CD4-positive, alpha-beta T cell treated with Interleukin-1 beta for 1 hour (primary cell): ENCODE measurements at places on chromosomes 12 and 14.
A peak's percentile ranks its signal among the peaks of the same experiment; 100 is the strongest.

DNA sequence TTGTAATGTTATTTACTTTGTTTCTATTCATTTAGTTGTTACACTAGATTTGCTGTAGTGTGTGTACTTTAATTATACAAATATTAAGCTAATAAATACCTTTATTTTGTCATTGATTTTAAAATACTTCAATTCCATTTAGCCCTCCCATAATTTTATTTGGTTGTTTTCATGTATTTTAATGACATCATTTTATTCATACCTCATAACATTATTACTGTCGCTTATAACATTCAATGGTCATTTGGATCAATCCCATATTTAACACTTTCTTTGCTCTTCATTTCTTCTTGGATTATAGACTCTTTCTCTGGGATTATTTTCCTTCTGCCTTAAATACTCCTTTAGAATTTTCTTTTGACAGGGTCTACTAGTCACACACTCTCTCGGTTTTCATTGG lies 86.6 kb upstream of the CAND1 start:
- DNase-seq, result no peak

DNA sequence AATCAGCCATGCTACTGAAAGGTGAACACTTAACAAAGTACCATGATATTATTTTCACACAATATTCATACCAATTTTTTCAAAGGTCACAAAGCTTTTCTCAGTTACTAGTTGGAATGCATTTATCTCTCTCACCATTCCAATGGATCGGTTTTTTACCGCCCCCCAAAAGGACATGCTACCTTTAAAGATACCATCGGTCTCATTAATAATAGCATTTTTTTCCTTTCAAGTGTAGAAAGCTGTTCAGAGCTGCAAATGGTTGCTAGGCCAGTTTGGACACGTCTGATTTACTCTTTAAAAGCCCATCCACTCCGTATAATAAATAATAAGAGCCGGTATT lies 34.9 kb upstream of the STON2 start:
- DNase-seq, result no peak

DNA sequence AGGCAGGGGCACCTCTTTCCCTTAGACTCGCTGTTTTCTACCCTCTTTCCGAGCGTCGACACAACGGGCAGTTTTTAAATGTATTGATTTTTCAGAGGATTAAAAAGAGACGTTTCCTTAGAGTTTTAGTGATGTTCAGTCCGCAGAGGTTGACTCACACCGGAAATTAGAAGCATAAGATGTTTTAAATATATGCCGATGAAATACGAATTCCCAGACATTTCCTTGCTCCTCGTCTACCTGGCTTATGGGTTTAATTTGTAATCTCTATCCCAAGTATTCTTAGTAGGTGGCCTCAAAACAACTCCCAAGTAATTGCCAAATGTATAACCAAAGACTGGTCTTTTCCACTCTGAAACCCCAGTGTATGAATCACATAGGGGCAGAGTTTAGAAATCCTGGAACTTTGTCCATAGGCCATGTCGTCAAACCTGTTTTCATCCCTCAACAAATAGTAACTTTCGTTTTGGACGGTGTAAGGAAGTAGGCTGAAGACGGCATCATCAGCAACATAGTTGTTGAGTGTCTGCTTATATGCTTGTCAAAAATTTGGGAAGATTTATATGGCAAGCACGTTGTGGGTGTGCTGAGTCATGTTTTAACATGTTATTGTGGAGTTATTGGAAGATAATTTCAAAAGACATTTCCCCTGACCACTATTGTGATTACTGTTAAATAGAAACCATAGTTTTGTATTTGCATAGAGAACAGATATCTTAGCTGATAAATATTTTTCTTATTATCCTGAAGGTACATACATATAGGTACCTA lies 824 bp downstream of the TBK1 start:
- peak; percentile 38 for DNase-seq

GRCh38 chr14:88681755-88682494 lies 110.8 kb downstream of the EML5 start:
- DNase-seq, result no peak

- DNase-seq, result no peak
These were observed 66.4 kb upstream of the BMP4 start for GRCh38 chr14:54023027-54023426.

DNA sequence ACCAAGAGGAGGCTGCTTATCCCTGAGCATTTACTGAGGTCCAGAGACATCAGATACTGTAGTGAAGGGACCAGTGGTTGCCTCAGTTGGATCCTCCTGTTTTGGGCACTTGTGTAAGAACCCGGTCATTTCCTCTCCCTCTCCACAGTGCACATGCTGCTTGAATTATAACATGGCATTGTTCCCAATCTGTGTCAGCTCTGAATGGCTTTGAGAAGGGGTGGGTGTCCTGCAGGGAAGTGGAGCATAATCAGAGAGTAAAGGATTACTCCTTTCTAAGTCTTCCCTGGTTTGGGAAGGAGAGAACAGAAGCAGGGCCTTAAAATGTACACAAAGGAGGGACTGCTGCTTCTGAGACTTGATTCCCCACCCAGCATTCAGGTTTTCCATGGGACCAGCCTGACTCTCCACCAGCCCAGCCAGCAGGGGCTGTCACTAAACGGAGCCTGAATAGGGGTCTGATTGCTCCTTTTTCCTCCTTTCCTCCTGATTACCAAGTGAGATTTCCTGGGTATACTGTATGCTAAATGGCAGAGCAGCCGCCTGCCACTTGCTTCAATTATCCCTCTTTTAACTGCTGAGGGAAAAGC lies 78.4 kb downstream of the NRXN3 start:
- DNase-seq, result no peak

DNA sequence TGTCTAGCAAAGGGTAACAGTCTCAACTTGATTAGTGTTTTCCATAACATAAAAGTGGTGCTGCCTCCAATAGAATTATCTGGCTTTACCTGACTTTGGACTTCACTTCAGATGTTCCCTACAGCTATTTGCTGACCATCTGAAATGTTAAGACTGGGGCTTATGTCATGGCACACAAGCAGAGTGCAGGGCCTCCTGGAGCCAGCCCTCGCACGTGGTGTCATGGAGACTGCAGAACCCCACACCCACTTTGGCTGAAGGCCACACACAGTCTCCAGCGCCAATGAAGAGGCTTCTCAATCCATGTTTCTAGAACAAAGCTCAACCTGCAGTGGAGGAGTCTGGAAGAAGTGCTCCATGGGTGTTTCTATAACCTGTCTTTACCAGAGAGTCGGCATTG lies 169.6 kb upstream of the FRMD6 start:
- no peak for DNase-seq

GRCh38 chr12:68250454-68250853 lies 3.0 kb downstream of the IL22 start:
- no peak for DNase-seq

- no peak for DNase-seq
These were observed 37.7 kb upstream of the SFSWAP start for GRCh38 chr12:131672941-131673887.

DNA sequence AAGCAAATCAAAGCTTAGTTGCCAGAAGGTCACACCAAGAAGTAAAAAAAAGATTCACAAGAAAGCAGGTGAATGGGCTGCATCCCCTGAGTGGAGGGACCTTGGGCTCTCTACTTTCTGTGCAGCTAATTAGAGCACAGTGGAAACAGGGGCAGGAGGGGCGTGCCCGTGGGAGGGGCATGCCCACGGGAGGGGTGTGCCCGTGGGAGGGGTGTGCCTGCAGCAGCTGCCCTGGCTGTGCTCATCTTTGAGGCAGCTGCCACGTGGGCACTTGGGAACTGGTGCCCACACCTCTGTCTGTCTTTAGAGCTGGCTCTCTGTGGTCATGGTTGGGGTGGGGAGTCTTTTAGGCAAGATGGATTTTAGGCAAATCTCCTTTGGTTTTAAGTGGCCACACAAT lies 60.0 kb downstream of the EML1 start:
- DNase-seq, result no peak

- no peak for DNase-seq
These were observed 43.6 kb downstream of the FGD6 start for GRCh38 chr12:95173392-95174251.

DNA sequence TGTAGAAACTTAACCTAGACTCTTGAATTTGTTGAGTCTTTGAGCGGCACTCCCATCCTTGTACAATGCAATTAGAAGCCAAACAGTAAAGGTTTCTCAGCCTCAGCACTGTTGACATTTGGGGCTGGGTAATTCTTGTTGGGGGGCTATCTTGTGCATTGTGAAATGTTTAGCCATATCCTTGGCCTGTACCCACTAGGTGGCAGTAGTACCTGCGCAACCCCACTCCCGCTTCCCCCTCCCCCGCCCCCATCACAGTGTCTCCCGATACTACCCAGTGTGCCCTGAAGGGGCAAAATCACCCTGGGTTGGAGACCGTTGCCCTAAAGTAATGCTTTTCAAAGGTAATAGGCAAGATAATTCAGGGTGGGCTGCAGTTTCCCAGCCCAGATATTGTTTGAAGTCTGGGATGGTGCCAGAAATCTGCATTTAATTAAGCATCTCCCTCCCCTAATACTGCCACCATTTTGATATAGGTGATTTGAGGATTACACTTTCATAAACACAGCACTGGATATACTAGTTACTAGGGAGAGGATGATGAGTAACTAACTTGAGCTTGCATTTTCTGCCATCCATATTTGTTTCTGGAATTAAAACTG lies 1.8 kb downstream of the COX6A1 start:
- peak; percentile 83 for DNase-seq

GRCh38 chr14:44477953-44478352 lies 29.1 kb downstream of the FSCB start:
- no peak for DNase-seq

- no peak for DNase-seq
These were observed 645.5 kb downstream of the C12orf50 start for GRCh38 chr12:87383680-87384079.

GRCh38 chr12:70534466-70534865 lies 102.8 kb downstream of the PTPRB start:
- DNase-seq, result no peak

- no peak for DNase-seq
These were observed 44.3 kb upstream of the TRAF3 start for GRCh38 chr14:102732924-102733323.

DNA sequence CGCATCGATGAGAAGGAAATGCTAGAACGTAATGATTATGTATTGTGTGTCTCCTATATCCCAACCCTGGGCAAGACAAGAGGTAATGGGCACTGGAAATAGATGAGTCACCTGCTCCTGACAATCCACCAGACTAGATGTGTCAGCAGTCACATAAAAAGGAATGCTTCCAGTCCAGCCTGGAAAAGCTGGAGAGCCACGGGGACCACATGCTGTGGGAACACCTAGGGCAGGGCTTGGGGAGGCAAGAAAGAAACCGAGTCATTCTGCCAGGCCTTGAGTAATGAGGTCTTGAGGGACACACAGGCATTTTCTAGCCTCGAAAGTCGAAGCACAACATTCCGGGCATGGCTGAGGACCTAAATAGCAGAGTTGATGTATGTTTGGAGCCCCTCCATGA lies 716.7 kb upstream of the TMEM132C start:
- DNase-seq, result no peak

DNA sequence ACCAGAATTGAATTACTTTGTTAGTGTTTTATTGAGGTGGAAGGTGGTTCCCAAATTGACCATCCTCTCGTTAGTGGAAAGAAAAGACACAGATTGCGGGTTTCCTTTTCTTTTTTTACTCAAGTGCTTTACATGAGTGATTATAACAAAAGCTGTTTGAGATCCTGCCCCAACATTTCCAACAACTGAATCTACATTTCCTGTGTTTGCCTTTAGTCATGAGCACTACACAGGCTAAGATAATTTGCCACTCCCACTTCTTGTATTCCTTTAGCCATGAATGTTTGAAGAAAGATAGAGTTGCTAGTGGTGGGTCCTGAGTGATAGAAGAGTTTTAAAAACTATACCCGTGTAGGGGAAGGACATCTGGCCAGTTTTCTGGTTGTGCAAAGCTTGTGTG lies 16.0 kb downstream of the RERGL start:
- no peak for DNase-seq

DNA sequence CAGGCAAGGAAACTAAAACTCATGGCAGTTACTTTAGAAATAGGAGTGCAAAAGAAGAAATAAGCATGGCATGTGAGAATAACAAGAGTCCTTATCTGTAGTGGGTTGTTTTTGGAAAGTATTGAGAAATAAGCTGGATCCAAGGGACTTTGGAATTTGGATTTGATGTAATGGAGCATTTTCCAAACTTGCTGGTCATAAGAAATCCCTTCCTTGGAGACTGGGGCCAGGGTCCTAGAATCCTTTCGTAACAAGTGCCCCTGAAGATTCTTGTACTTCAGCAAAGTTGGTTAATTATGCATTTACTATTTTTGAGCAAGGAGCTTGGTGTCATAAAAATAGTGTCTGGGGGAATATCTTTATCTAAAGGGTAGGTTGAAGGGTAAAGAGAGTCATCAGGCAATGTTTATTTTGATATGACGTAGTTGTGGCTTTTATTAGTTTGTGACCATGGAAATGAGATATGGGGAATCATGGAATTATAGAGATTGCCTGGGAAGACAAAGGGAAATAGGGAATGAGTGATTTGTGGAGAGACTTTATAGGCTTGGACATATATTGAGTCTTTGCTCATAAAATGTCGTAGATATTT lies 53.9 kb downstream of the WNK1 start:
- DNase-seq, result no peak

GRCh38 chr14:75109877-75110276 lies 17.0 kb downstream of the NEK9 start:
- no peak for DNase-seq

GRCh38 chr14:103528587-103529382 lies at the start of gene TRMT61A:
TRMT61A (plus strand) TSS chr14:103529196; CDS start chr14:103529979, 783 bp downstream.
- peak; percentile 80 for DNase-seq

GRCh38 chr14:56129092-56129491 lies 10.9 kb downstream of the PELI2 start:
- no peak for DNase-seq

DNA sequence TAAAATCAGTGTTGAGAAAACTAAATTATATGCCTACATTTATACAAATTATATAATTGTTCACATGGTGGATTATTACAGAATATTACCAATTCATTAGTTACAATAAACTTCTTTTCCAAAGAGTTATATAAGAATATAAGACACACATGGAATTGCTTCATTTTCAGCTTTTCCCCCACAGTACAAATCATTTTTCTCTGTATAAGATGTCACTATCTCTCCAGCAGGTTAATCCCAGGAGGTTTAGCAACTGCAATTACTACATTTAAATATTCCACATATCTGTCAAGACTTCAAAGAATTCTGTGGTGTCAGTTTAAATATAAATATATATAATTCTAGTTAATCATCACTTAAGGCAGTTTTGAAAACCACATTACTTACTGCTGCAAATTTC lies 59.6 kb upstream of the G2E3 start:
- DNase-seq, result no peak

DNA sequence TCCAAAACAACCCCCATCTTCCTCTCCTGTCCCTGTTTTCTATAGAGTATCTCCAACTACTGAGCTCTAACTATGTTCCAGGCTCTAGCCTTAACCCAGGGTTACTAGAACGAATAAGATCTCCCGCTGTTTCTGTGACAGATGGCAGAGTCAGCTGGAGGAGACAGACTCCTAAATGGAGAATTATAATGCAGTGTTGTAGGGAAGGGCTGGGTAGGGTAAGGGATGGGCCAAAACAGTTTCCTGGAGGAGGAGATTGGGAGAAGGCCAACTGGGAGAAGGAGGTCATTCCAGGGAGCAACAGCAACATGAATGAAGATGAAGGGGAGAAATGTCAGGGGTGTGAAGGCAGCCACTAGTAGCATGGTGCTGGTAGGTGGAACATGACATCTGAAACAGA lies 73.4 kb upstream of the ANO4 start:
- DNase-seq, result no peak
